ENCODE measurements at places on chromosomes 1 and 21. TPM values are rescaled to one million over a fixed set of nuclear protein-coding genes. Genes with fewer than 3 reads are reported as not detected.
A peak's percentile ranks its signal among the peaks of the same experiment; 100 is the strongest.

DNA sequence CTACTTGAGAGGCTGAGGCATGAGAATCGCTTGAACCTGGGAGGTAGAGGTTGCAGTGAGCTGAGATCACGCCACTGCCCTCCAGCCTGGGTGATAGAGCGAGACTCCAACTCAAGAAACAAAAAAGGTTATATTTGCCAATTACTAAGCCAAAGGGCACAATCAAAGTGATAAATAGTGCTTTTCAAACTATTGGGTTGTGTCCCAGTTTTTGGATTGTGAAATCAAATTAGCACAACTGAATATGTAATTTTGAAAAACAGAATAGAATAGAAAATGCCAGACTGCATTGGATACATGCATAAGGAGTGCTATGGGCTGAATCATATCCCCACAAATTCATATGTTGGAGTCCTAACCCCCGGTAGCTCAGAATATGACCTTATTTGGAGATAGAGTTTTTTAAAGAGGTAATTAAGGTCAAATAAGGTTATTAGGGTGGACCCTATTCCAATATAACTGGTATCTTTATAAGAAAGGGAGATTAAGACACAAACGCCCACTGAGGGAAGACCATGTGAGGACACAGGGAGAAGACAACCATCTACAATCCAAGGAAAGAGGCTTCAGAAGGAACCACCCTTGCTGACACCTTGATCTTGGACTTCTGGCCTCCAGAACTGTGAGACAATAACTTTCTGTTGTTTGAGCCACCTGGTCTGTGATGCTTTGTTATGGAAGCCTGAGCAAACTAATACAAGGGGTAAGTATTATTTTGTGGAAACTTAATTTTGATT lies 42.9 kb upstream of the HUNK start:
- H3K36me3 ChIP-seq: no peaks in the 10 kb centered on the region
- no peak for DNase-seq
- no peak overlapping the region for H3K27ac ChIP-seq
- no peak overlapping the region for H3K4me3 ChIP-seq
- no peaks in the 10 kb centered on the region for H3K27me3 ChIP-seq

GRCh38 chr1:85289207-85289847 lies 12.9 kb upstream of the BCL10 start:
- DNase-seq: peak; percentile 51
- H3K27ac ChIP-seq: no peak overlapping the region
- peaks cover 43% of the 10 kb centered on the region for H3K27me3 ChIP-seq
- H3K4me3 ChIP-seq: no peak overlapping the region

GRCh38 chr1:80639777-80640533 lies 1160.8 kb upstream of the ADGRL2 start:
- no peaks in the 10 kb centered on the region for H3K4me1 ChIP-seq
- H3K4me3 ChIP-seq: no peak overlapping the region
- H3K27ac ChIP-seq: no peak overlapping the region

DNA sequence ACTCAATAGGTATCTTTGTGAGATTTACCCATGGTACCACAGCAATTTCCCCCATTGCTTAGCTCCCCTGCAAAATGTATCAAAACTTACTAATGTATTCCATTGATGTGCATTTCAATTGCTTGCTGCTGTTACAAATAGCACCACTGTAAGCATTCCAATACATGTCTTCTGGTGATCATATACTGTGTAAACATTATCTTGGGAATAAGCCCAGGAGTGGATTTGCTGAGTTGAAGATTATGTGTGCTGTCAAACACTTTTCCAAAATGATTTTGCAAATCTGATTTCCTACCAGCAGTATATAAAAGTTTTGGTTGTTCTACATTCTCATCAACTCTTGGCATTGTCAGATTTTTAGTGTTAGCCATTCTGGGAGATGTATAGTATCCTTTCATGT lies 141.0 kb upstream of the KCTD3 start:
- H3K27ac ChIP-seq: no peak overlapping the region
- no peaks in the 10 kb centered on the region for H3K27me3 ChIP-seq
- DNase-seq: no peak
- peaks cover 4% of the 10 kb centered on the region for H3K36me3 ChIP-seq

The FCRL3 gene
- 0.96 TPM for total RNA-seq

DNA sequence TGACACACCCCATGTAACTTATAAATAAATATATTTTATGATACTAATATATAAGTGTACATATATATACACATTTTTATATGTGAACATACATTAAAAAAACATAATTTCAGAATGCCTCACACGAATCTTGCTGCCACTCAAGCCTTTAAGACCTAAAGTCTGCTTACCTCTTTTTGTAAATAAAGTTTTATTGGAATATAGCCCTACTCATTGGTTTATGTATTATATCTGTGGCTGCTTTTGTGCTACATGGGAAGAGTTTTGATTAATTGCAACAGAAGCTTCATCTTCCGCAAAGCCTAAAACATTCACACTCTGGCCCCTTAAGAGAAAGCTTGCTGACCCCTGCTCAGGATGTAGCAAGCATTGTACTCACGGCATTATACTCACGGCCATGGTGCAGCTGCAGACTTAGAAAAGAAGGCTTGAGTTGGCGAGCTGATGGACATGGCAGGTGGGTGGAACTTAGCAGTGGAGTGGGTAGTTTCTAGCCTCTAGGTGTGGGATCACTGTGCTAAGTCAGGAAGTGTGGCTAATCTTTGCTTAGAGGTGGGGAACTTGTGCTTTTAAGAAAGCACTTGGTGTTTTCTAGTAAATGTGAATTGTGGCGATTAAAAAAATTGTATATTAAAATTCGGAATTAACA lies 80.8 kb downstream of the DYRK1A start:
- H3K36me3 ChIP-seq: peaks cover 2% of the 10 kb centered on the region
- H3K4me3 ChIP-seq: no peak overlapping the region
- peak overlapping the region; percentile 14 for H3K27ac ChIP-seq
- DNase-seq: no peak

GRCh38 chr21:43815107-43815613 lies 25.8 kb downstream of the RRP1 start:
- peaks cover 7% of the 10 kb centered on the region for H3K36me3 ChIP-seq
- H3K27ac ChIP-seq: no peak overlapping the region
- peaks cover 6% of the 10 kb centered on the region for H3K27me3 ChIP-seq
- DNase-seq: no peak
- peaks cover 12% of the 10 kb centered on the region for H3K4me1 ChIP-seq

GRCh38 chr1:96845464-96845863 lies 123.9 kb downstream of the PTBP2 start:
- peaks cover 5% of the 10 kb centered on the region for H3K27me3 ChIP-seq
- no peak overlapping the region for H3K27ac ChIP-seq
- H3K36me3 ChIP-seq: no peaks in the 10 kb centered on the region
- H3K4me3 ChIP-seq: no peak overlapping the region

The ACTL8 gene
- total RNA-seq: not detected

The RPTN gene
- not detected for total RNA-seq

DNA sequence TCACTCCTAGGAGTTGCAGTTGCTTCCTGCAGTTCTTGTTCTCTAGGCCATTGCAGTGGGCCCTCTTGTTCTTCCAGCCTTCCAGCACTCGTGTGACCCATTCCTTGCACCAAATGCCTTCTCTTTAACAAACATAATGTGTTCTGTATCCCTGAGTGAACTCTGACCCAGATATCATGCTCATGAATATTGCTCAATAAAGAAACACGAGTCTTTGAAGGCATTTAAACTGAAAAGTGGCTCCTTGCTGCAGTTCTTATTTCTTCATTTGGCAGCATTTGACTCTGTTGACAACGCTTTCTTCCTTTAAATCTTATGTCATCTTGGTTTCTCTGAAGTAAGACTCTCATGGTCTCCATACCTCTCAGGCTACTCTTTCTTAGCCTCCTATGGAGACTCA lies 100.7 kb upstream of the PDE4B start:
- no peaks in the 10 kb centered on the region for H3K36me3 ChIP-seq
- H3K27ac ChIP-seq: no peak overlapping the region
- H3K27me3 ChIP-seq: peaks cover 3% of the 10 kb centered on the region
- peaks cover 6% of the 10 kb centered on the region for H3K4me1 ChIP-seq

- H3K27me3 ChIP-seq: peaks cover 21% of the 10 kb centered on the region
- H3K27ac ChIP-seq: no peak overlapping the region
- H3K4me1 ChIP-seq: peaks cover 12% of the 10 kb centered on the region
- H3K36me3 ChIP-seq: no peaks in the 10 kb centered on the region
- no peak for DNase-seq
These were observed 33.0 kb upstream of the S100A7 start for GRCh38 chr1:153493343-153493960.

The GUCA2B gene
- not detected for total RNA-seq

DNA sequence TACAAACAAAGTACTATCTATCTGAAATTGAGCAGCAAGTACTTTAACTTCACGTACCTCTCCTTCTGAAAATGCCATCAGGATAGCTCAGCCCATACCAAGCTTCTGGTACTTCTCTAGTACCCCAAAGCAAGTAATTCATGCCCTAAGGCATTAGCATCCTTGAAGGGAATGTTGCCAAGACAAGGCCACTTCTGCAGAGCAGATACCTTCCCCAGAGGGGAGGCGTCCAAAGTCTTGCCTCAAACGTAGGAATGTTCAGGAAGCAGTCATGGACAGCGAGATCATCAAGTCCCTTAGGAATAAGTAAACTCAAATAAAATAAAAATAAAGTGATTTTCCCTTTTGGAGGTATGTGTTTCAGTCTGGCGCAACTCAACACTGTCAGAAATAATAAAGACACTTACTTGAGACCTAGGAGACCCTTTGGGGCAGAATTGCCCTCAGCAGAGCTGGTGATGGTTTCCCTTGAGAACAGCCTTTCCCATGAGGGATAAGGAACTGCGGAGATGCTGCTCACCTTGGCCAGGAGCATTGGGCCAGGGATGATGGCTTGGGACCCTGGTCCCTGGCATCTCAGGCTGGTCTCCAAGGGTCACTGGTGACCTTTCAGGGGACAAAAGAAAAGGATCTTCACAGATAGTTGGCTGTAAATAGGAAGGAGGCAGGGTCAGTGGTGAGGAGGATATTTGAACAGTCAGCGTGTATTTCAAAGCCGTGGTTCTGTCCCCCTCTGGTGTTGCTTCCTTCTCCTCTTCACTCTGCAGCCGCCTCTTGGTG lies 522.9 kb downstream of the KIF26B start:
- no peak for DNase-seq
- no peaks in the 10 kb centered on the region for H3K4me1 ChIP-seq
- H3K36me3 ChIP-seq: no peaks in the 10 kb centered on the region

The BMP8B gene
- total RNA-seq: 0.69 TPM

The TIE1 gene
- 0.65 TPM for total RNA-seq

- peaks cover 6% of the 10 kb centered on the region for H3K27me3 ChIP-seq
- H3K4me1 ChIP-seq: no peaks in the 10 kb centered on the region
These were observed 62.7 kb upstream of the IPO9 start for GRCh38 chr1:201766131-201766866.

DNA sequence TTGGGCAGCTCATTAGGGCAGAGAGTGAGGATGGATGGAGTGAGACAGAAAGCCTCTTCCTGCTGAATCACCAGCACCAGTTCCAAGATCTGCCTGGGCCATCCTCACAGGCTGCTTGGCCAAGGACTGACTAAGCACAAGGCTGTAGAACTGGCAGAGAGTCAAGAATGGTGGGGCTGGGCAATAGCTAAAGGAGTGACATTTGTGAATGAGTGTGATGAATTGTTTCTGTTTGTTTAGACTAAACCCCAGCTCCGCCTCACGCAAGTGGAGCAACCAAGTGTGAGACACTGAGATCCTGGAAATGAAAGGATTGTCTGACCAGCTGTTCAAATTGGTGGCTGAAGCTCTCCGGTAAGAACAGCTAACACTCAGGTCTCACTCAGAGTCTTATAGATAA lies 38.6 kb downstream of the BRINP2 start:
- no peaks in the 10 kb centered on the region for H3K27me3 ChIP-seq
- H3K27ac ChIP-seq: no peak overlapping the region
- H3K4me1 ChIP-seq: no peaks in the 10 kb centered on the region
- no peak for DNase-seq

DNA sequence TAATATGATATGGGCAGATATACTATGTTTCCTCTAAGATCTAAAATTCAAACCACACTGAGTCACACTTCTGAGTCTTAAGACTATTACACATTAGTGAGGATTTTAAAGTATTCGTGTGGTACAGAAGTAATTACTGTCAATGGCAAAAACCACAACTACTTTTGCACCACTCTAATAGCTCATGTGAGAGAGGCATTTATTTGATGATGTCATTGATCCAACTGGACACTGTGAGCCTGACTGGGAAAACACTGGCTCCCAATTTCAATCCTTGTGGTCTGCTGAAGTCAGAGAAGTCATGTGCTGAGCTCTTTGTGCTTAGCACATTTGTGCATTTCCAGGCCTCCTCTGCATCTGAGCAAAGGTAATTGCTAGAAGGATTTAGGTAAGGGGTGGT lies 377.8 kb downstream of the USH2A start:
- no peaks in the 10 kb centered on the region for H3K27me3 ChIP-seq
- DNase-seq: no peak
- H3K36me3 ChIP-seq: no peaks in the 10 kb centered on the region
- H3K27ac ChIP-seq: no peak overlapping the region
- H3K4me1 ChIP-seq: no peaks in the 10 kb centered on the region

The FBLIM1 gene
- not detected for total RNA-seq

GRCh38 chr1:82215853-82216175 lies 415.1 kb downstream of the ADGRL2 start:
- no peak overlapping the region for H3K4me3 ChIP-seq
- H3K27ac ChIP-seq: no peak overlapping the region
- H3K4me1 ChIP-seq: no peaks in the 10 kb centered on the region
- no peaks in the 10 kb centered on the region for H3K36me3 ChIP-seq
- H3K27me3 ChIP-seq: no peaks in the 10 kb centered on the region
- no peak for DNase-seq

- H3K4me1 ChIP-seq: no peaks in the 10 kb centered on the region
- H3K36me3 ChIP-seq: peaks cover 6% of the 10 kb centered on the region
- H3K27ac ChIP-seq: no peak overlapping the region
- no peaks in the 10 kb centered on the region for H3K27me3 ChIP-seq
These were observed 24.0 kb upstream of the LRRC3 start for GRCh38 chr21:44431300-44431699.

DNA sequence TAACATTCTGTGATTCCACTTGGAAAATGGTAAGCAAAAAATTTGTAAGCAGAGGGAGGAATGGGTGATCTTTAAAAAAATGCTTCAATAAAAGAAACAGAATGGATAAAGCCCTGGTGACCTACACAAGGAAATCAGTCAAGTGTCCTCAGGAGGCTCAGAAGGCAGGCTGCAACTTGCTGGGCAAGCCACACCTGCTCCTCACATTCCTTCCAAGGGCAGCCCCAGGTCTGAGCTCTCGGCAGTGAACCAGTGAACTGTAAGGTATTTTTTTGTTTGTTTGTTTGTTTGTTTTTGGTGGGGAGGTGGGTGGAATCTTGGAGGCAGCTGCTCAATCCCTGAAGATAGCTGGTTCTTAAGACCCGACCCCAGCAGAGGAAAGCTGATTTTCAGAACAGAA lies 4.4 kb downstream of the TACSTD2 start:
- peaks cover 37% of the 10 kb centered on the region for H3K4me1 ChIP-seq
- H3K4me3 ChIP-seq: no peak overlapping the region
- H3K36me3 ChIP-seq: peaks cover 1% of the 10 kb centered on the region
- no peak for DNase-seq

GRCh38 chr1:205044741-205045140 lies 1.7 kb downstream of the CNTN2 start:
- H3K27me3 ChIP-seq: peaks cover 37% of the 10 kb centered on the region
- H3K36me3 ChIP-seq: no peaks in the 10 kb centered on the region
- no peaks in the 10 kb centered on the region for H3K4me1 ChIP-seq
- no peak overlapping the region for H3K27ac ChIP-seq

The SPRR5 gene
- total RNA-seq: not detected

GRCh38 chr1:162359523-162360236 lies 17.0 kb downstream of the SPATA46 start:
- no peaks in the 10 kb centered on the region for H3K36me3 ChIP-seq
- no peak overlapping the region for H3K4me3 ChIP-seq
- H3K4me1 ChIP-seq: no peaks in the 10 kb centered on the region
- no peak overlapping the region for H3K27ac ChIP-seq

All from activated T-cell treated with anti-CD3 and anti-CD28 coated beads, Interleukin-2, amount 50 U/mL, for 72 hours (primary cell).